ENCODE measurements at places on chromosomes 3 and 15. TPM values are rescaled to one million over a fixed set of nuclear protein-coding genes. Genes with fewer than 3 reads are reported as not detected.

PSTPIP1 gene
- total RNA-seq, result 3.4 TPM

MEGF11 gene
- total RNA-seq, result 17.7 TPM

NUP210 gene
- total RNA-seq, result 29.5 TPM

CHRD gene
- total RNA-seq, result 26.8 TPM

All from camera-type eye (tissue), 1 donor.